Small intestine (tissue), 16 donors: ENCODE measurements at places on chromosomes 5 and 9. TPM values are rescaled to one million over a fixed set of nuclear protein-coding genes. Genes with fewer than 3 reads are reported as not detected.
A peak's percentile ranks its signal among the peaks of the same experiment; 100 is the strongest.

DNA sequence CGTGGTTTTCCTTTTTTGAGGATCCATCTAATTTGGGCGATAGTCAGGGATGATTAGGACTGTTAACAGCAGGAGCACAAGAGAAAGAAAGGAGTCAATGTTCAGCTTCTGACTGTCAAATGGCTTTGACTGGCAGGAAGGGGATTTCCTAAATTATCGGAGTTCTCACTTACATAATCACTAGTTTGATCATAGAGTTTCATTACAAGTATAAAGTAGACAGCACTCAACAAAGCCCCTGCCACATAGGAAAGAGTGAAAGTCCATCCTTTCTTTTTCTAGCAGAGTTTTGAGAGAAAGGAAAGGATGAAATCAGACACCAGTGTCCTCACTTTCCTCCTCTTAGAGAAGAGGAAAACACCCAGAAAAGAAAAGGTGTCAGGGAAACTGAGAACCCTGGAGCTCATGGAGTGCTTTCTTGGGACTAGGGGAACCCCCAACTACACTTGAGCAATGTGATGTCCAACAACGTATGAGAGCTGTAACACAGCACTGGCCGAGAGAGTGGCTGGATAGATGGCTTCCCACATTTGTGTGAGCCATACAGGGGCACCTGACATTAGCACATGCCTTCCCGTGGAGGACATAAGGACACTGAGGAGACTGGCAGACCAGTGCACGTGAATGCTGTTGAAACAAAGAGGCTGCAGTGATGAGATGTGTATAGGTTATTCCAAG lies 26.0 kb upstream of the LPAR1 start:
- no peaks in the 10 kb centered on the region for H3K27me3 ChIP-seq
- H3K27ac ChIP-seq: no peak overlapping the region
- no peaks in the 10 kb centered on the region for H3K4me1 ChIP-seq
- no peak overlapping the region for H3K4me3 ChIP-seq
- no peak for DNase-seq

The FBLL1 gene
- polyA plus RNA-seq: 1.2 TPM

- H3K4me3 ChIP-seq: no peak overlapping the region
- DNase-seq: no peak
- H3K4me1 ChIP-seq: no peaks in the 10 kb centered on the region
- peak overlapping the region; percentile 12 for H3K27ac ChIP-seq
- H3K36me3 ChIP-seq: no peaks in the 10 kb centered on the region
- no peaks in the 10 kb centered on the region for H3K27me3 ChIP-seq
Measured at GRCh38 chr5:156411185-156411613, 84.2 kb downstream of the SGCD start.

GRCh38 chr5:128155776-128156175 lies 72.2 kb downstream of the SLC12A2 start:
- no peak overlapping the region for H3K27ac ChIP-seq
- peak; percentile 7 for DNase-seq
- H3K36me3 ChIP-seq: peaks cover 7% of the 10 kb centered on the region
- no peak overlapping the region for H3K4me3 ChIP-seq

DNA sequence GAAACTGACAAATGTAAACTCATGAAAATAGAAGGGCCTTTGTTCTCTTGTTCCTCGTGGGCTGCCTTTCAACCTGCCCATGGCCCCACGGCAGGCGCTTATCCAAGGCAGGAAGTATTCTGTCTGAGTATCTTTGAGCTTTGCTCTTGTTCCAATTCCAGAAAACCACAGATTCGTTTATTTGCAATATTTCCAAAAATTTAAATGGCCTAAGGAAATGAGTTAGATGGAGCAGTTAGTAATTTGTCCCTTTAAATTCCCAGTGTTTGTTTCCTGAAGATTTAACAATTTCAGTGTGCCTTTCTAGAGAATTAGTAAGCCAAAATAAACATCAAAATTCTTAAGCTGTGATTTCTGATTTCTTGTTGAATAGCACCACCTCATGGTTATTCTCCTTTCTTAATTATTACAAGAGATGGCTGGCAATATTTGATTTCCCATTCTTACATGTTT lies 299.4 kb upstream of the RASA1 start:
- H3K27me3 ChIP-seq: no peaks in the 10 kb centered on the region
- DNase-seq: peak; percentile 3
- no peak overlapping the region for H3K4me3 ChIP-seq
- H3K36me3 ChIP-seq: no peaks in the 10 kb centered on the region

GRCh38 chr5:34618371-34619065 lies 37.6 kb upstream of the RAI14 start:
- H3K4me1 ChIP-seq: no peaks in the 10 kb centered on the region
- H3K27me3 ChIP-seq: no peaks in the 10 kb centered on the region
- H3K4me3 ChIP-seq: no peak overlapping the region
- DNase-seq: no peak
- H3K36me3 ChIP-seq: no peaks in the 10 kb centered on the region

DNA sequence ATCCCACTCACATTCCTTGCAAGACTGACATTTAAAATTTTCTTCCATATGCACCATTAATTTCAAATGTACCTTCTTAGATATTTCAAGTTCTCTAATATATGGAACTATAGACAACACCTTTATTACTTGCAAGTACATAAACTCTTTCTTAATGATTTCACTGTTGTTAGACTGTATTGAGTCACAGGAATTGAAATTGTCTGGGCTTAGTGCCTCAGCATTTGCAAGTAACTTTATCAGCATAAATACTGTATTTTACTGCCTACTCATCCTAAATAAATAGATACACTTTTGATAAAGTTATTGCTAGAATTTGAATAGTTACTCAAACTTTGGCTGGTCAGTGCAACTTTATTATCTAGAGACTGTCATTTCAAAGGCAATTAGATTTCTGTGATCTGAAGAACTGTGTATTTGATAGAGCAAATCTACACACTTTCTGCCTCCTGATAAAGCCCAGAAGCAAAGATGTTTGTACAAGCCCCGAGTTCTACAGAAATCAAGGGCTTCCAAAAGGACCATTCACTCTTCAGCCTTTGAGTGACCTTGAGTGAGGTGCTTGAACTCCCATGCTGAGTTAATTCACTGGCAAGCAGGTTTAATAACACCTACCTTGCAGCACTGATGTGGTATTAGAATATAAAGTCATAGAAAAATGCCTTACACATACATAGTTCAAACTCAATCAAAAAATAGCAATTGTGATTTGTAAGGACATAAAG lies 91.6 kb downstream of the COX7C start:
- H3K27me3 ChIP-seq: no peaks in the 10 kb centered on the region
- H3K36me3 ChIP-seq: no peaks in the 10 kb centered on the region
- no peak overlapping the region for H3K4me3 ChIP-seq
- H3K4me1 ChIP-seq: no peaks in the 10 kb centered on the region

DNA sequence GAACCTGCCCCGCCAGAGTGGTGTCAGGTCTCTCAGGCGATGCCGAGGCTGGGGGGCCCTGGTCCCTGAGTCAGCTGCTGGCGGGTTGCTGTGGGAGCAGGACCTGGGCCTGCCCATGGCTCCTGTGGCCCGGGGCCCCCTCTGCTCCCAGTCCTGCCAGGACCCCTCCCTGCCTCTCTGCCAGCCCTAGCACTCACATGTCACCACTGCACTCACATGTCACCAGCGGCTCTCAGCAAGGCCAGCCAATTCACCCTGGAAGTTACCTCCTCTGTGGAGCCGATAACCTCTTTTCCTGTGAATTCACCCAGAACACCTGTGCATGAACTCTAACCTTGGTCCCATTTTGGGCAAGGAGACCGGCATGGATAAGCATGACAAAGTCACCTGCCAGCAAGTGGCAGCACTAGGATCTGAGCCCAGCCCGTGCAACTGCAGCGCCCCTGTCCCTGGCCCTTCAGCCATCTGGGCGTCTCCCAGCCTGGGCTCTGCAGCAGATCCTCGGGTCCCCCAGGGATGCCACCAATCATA lies 170.2 kb downstream of the GAPVD1 start:
- peaks cover 1% of the 10 kb centered on the region for H3K36me3 ChIP-seq
- no peak overlapping the region for H3K4me3 ChIP-seq
- DNase-seq: no peak

GRCh38 chr9:21097817-21098216 lies 20.1 kb upstream of the IFNB1 start:
- no peak overlapping the region for H3K27ac ChIP-seq
- no peaks in the 10 kb centered on the region for H3K36me3 ChIP-seq
- no peaks in the 10 kb centered on the region for H3K4me1 ChIP-seq
- H3K27me3 ChIP-seq: no peaks in the 10 kb centered on the region
- H3K4me3 ChIP-seq: no peak overlapping the region

GRCh38 chr9:124394596-124394995 lies 20.6 kb downstream of the PSMB7 start:
- peaks cover 21% of the 10 kb centered on the region for H3K36me3 ChIP-seq
- no peak for DNase-seq
- H3K4me3 ChIP-seq: no peak overlapping the region
- H3K27ac ChIP-seq: no peak overlapping the region

The PCDHB6 gene
- polyA plus RNA-seq: 0.52 TPM

The MAMDC2 gene
- polyA plus RNA-seq: 1.6 TPM

DNA sequence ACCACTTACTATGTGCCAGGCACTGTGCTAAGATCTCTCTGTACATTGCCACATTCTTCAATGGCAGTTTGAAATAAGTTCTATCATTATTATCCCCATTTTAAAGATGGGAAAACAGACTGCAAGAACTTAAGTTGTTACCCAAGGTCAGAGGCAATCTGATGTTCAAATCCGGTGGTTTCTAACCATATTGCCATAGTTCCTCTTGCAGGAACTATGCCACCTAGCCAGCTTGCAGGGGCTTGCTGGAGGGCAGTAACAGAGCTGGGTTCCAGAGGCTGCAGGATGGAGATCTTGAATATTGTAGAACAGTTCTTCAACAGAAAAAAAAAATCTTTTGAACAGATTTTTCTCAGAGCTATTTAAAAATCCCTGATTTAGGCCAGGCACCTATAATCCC lies 71.8 kb upstream of the TNFAIP8 start:
- no peaks in the 10 kb centered on the region for H3K27me3 ChIP-seq
- H3K36me3 ChIP-seq: no peaks in the 10 kb centered on the region
- no peaks in the 10 kb centered on the region for H3K4me1 ChIP-seq
- H3K4me3 ChIP-seq: no peak overlapping the region

The AGXT2 gene
- polyA plus RNA-seq: 0.81 TPM

DNA sequence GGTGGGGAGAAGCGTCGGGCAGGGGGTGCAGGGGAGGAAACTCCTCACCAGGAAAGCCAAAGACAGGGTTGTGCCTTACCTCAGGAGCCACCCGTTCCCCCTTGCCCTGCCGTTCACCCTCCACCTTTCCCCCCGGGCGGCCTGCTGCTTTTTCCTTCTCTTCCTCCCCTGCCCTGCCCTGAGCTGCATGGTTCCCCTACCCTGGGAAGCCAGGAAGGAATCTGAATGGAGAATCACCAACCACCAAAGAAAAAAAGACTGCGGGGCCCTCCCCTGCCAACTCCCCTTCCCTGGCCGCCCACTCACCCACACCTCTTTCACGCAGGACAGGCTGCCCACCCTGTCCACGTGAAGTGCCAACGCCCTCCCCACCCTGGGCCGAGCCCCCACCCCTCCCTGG lies 820 bp upstream of the NFX1 start:
- H3K27me3 ChIP-seq: no peaks in the 10 kb centered on the region
- H3K36me3 ChIP-seq: no peaks in the 10 kb centered on the region
- H3K4me1 ChIP-seq: peaks cover 39% of the 10 kb centered on the region
- DNase-seq: peak; percentile 42

The CD274 gene
- 1.1 TPM for polyA plus RNA-seq

GRCh38 chr5:154315196-154315595 lies 124.7 kb downstream of the GALNT10 start:
- no peak for DNase-seq
- H3K4me3 ChIP-seq: no peak overlapping the region
- no peaks in the 10 kb centered on the region for H3K4me1 ChIP-seq
- no peaks in the 10 kb centered on the region for H3K36me3 ChIP-seq
- H3K27me3 ChIP-seq: no peaks in the 10 kb centered on the region

DNA sequence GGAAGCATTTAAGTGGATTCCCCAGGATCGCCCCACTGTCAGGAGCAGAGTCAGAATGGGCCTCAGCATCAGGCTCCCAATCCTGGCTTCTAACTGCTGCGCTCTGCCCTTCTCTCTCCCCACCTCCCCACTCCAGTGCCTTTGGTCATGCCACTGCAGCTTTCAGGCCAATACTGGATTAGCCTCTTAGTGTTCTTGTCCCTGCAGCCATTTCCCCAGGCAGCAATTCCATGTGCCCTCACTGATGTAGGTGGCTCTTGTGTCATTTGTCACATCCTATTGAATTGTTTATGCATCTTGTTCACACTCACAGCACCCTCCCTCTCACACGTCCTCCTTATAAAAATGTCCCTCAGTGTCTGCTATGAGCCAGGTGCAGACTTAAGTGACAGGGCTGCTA lies 544.2 kb upstream of the DAP start:
- no peaks in the 10 kb centered on the region for H3K27me3 ChIP-seq
- no peak overlapping the region for H3K4me3 ChIP-seq
- no peak overlapping the region for H3K27ac ChIP-seq
- no peaks in the 10 kb centered on the region for H3K36me3 ChIP-seq
- no peak for DNase-seq

- no peaks in the 10 kb centered on the region for H3K4me1 ChIP-seq
- no peak overlapping the region for H3K4me3 ChIP-seq
- peaks cover 11% of the 10 kb centered on the region for H3K27me3 ChIP-seq
- no peak for DNase-seq
- no peaks in the 10 kb centered on the region for H3K36me3 ChIP-seq
Measured at GRCh38 chr5:180689071-180689694, 39.8 kb upstream of the FLT4 start.

The SLCO6A1 gene
- polyA plus RNA-seq: not detected

- H3K27me3 ChIP-seq: no peaks in the 10 kb centered on the region
- H3K4me3 ChIP-seq: no peak overlapping the region
- peaks cover 12% of the 10 kb centered on the region for H3K4me1 ChIP-seq
- no peak for DNase-seq
Measured at GRCh38 chr9:124266826-124267201, 9.1 kb downstream of the NEK6 start.

- peak overlapping the region; percentile 32 for H3K27ac ChIP-seq
- no peak for DNase-seq
- H3K36me3 ChIP-seq: peaks cover 13% of the 10 kb centered on the region
- no peaks in the 10 kb centered on the region for H3K27me3 ChIP-seq
- peaks cover 34% of the 10 kb centered on the region for H3K4me1 ChIP-seq
- H3K4me3 ChIP-seq: no peak overlapping the region
Measured at GRCh38 chr5:68268101-68268851, 52.7 kb downstream of the PIK3R1 start.

DNA sequence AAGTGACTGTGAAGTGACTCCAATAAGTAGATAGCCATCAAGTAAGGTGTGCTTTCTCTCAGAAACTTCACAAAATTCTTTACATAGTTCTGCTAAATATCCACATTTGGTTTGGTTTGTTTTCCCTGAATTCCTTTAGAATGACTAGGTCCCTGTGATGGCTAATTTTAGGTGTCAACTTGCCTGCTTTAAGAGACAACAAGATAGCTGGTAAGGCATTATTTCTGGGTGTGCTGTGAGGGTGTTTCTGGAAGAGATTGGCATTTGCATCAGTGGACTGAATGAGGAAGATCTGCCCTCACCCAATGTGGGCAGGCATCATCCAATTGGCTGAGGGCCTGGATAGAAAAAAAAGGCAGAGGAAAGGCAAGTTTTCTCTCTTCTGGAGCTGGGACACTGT lies 8.3 kb upstream of the PTBP3 start:
- no peak for DNase-seq
- H3K36me3 ChIP-seq: no peaks in the 10 kb centered on the region
- no peaks in the 10 kb centered on the region for H3K27me3 ChIP-seq
- H3K27ac ChIP-seq: no peak overlapping the region
- no peaks in the 10 kb centered on the region for H3K4me1 ChIP-seq
- no peak overlapping the region for H3K4me3 ChIP-seq

GRCh38 chr9:129834489-129835127 lies 467 bp downstream of the C9orf78 start:
- peak overlapping the region; percentile 65 for H3K27ac ChIP-seq
- H3K4me1 ChIP-seq: peaks cover 4% of the 10 kb centered on the region
- H3K36me3 ChIP-seq: peaks cover 2% of the 10 kb centered on the region
- peak; percentile 37 for DNase-seq
- peak overlapping the region; percentile 93 for H3K4me3 ChIP-seq
- no peaks in the 10 kb centered on the region for H3K27me3 ChIP-seq
